ENCODE measurements at places on chromosomes 16 and 17.

DNA sequence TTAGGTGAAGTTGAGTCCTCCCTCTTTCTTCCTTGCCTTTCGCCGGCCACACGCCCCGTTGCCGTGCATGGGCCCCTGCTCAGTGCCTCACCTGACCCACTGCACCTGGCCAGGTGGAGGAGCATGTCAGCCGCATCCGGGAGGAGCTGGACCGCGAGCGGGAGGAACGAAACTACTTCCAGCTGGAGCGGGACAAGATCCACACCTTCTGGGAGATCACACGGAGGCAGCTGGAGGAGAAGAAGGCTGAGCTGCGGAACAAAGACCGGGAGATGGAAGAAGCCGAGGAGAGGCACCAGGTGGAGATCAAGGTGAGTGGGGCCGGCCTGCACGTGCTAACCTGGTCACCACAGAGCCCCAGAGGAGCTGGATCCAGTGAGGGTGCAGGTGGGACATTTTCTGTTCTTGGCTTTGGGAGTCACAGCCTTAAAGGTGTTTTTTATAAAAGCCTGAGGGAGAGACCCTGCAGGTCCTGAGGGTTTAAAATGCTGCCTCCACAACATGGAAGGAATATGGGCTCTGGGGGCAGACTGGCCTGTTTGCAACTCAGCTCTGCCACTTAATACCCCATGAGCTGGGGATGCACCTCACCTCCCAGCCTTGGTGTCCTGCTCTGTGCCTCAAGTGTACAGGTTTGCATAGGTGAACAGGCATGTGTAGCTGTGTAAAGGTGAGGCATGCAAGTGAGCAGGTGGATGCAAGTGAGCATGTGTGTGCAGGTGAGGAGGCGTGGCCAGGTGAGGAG is 12.1 kb upstream of the DBNDD1 start:
- no peak for DNase-seq

DNA sequence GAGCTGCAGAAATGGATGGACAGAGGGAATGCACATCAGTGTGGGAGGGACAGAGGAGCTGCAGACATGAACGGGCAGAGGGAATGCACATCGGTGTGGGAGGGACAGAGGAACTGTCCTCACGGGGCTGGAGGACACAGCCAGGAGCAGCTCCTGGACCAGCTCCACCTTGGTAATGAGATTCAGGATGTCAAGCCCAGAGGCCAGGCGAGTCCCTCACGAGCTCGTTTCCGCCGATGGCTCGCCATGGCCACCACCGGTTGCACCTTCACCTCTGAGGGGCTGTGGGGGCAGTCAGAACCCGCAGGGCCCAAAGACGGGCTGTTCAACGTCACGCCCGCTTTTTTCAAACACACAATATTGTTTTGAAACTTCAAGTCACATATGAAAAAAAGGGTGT is 56.2 kb downstream of the RPH3AL start:
- no peak for DNase-seq

GRCh38 chr16:56310690-56311089 is 114.7 kb downstream of the AMFR start:
- DNase-seq, result no peak

- DNase-seq, result no peak
These were observed 69.9 kb upstream of the CNTNAP4 start for GRCh38 chr16:76207270-76207669.

- no peak for DNase-seq
These were observed 154.3 kb upstream of the SALL1 start for GRCh38 chr16:51305337-51305736.
